Muscle of back (tissue), 13 donors: ENCODE measurements at places on chromosomes 3 and 15. TPM values are rescaled to one million over a fixed set of nuclear protein-coding genes. Genes with fewer than 3 reads are reported as not detected.

MUSTN1 gene
- polyA plus RNA-seq, result 109 TPM

NME9 gene
- 1.2 TPM for polyA plus RNA-seq

PSMA4 gene
- polyA plus RNA-seq, result 162 TPM

ACTL6A gene
- 41.0 TPM for polyA plus RNA-seq

CPN2 gene
- polyA plus RNA-seq, result not detected

GCNT3 gene
- polyA plus RNA-seq, result 0.43 TPM

STRIT1 gene
- 47.5 TPM for polyA plus RNA-seq

GHSR gene
- polyA plus RNA-seq, result not detected

OSBPL10 gene
- polyA plus RNA-seq, result 9.5 TPM

TMEM158 gene
- 4.3 TPM for polyA plus RNA-seq

RBP2 gene
- polyA plus RNA-seq, result not detected

ZKSCAN7 gene
- 8.1 TPM for polyA plus RNA-seq

EFHB gene
- not detected for polyA plus RNA-seq

TP63 gene
- 32.4 TPM for polyA plus RNA-seq

GOLGA8H gene
- 1.5 TPM for polyA plus RNA-seq

SOX2 gene
- 0.80 TPM for polyA plus RNA-seq

CPNE9 gene
- polyA plus RNA-seq, result not detected

CIB2 gene
- polyA plus RNA-seq, result 21.3 TPM

NUP210 gene
- polyA plus RNA-seq, result 9.5 TPM

IQCF5 gene
- not detected for polyA plus RNA-seq

DAZL gene
- polyA plus RNA-seq, result 0.87 TPM

SAMD7 gene
- not detected for polyA plus RNA-seq

ATP2B2 gene
- 2.1 TPM for polyA plus RNA-seq

MYO9A gene
- polyA plus RNA-seq, result 38.7 TPM

PBRM1 gene
- 46.7 TPM for polyA plus RNA-seq

SLCO2A1 gene
- 5.1 TPM for polyA plus RNA-seq

PDCD10 gene
- 31.0 TPM for polyA plus RNA-seq

CSPG4 gene
- 60.4 TPM for polyA plus RNA-seq

NR1I2 gene
- polyA plus RNA-seq, result 0.26 TPM

TEX55 gene
- not detected for polyA plus RNA-seq

FAH gene
- 8.7 TPM for polyA plus RNA-seq

ADAMTSL3 gene
- 50.1 TPM for polyA plus RNA-seq

ANKRD63 gene
- polyA plus RNA-seq, result not detected

MNS1 gene
- polyA plus RNA-seq, result 7.0 TPM

KNL1 gene
- polyA plus RNA-seq, result 12.3 TPM

CILP gene
- 32.3 TPM for polyA plus RNA-seq

FOXL2NB gene
- 0.10 TPM for polyA plus RNA-seq

AGBL1 gene
- polyA plus RNA-seq, result 16.4 TPM

FETUB gene
- 0.36 TPM for polyA plus RNA-seq

CCR8 gene
- not detected for polyA plus RNA-seq

SLC9C1 gene
- 0.37 TPM for polyA plus RNA-seq
